ENCODE measurements at places on chromosomes 6 and 20.

DNA sequence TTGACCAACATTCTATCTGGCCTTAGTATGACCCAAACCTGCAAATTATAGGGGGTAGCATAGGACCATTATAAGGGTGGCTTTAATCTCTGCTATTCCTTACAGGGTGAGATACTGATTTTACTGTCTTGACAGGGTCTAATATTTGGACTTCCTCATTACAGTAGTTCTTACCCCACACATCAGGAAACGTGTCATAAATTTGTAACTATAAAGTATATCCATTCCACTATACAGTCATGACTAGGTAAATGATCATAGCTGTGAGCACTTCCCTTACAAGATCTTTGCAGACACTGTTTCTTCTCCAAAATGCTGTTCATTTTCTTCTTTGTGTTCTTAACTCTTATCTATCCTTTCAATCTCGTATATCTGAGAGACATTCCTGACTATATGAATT, 518.7 kb upstream of the RNF217 start:
- DNase-seq = no peak

GRCh38 chr6:134097114-134097707, 44.8 kb upstream of the SLC2A12 start:
- DNase-seq = peak; percentile 83

- DNase-seq = no peak
Observed at GRCh38 chr6:99602520-99603420, 3.9 kb upstream of the PRDM13 start.

GRCh38 chr6:15495375-15495901, 167.4 kb downstream of the DTNBP1 start:
- no peak for DNase-seq

GRCh38 chr6:110207652-110208051, 27.4 kb downstream of the CDC40 start:
- DNase-seq = no peak

GRCh38 chr6:15183979-15184378, 61.9 kb upstream of the JARID2 start:
- DNase-seq = no peak

DNA sequence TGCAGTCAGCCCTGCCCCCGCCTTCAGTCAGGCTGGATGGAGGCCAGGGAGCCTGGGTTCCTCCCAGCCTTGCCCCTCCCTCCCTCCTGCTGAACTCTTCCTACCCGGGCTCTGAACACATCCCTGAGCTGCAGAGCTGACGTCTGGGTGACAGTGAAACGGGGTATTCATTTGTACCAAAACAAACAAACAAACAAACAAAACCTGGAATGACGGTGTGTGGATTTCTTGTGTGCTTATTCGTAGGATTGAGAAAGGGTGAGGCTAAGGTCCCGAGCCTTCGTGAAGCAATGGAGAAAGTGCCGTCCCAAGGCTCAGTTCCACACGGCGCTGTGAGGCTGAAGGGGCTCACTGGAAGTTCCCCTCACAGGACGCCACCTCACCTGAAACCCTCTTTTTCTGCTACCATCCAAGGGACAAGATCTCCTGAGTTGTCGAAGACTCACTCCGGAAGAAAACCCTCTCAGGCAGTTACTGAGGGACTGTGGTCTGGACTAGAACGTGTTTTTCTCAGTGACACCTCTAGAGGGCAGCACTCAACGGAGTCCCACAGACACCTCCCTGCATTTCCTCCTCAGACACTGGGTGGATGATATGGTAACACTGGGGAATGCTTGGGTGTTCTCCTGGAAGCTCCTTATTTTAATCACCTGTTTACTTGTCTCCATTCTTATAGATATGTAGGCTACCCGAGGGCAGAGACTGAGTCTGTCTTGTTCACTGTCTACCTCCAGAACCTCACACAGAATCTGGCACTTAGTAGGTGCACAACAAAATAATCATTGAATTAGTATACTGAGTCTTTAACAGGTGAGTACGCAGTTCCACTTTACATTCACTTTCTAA, 27.3 kb downstream of the GSTA3 start:
- DNase-seq = peak; percentile 68

DNA sequence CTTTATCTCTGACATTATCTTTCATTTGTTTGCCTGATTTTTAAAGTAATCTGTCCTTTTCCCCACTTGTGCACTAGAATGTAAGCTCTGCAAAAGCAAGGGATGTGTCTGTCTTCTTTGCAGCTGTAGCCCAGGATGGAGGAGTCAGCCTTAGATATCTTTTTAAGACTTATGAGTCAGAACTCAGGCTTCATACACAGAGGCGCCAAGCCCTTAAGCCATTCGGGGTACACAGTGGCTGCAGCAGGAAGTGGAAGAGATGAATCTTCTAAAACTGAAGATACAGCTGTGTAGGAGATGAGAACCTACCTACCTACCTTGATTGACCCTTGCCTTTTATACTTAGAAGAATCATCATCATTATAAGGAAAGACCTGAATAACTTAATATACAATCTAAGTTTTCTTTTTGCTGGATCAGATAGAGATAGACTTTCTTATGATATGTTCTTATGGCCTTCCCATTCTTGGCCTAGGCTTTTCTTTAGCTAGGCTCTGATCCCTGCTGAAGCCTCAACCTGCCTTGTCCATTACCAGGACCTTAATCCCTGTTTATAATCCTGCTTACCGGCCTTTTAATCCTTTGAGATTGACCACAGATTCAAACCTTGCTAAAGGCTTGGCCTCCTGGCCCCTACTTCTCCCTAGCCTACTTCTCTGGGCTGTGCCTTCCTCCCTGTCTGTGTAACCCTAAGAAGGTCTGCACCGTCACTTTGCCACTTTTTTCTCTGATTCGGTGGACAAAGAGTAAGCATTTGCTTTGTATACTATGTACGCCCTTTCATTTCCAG, 304.5 kb downstream of the PRL start:
- no peak for DNase-seq

DNA sequence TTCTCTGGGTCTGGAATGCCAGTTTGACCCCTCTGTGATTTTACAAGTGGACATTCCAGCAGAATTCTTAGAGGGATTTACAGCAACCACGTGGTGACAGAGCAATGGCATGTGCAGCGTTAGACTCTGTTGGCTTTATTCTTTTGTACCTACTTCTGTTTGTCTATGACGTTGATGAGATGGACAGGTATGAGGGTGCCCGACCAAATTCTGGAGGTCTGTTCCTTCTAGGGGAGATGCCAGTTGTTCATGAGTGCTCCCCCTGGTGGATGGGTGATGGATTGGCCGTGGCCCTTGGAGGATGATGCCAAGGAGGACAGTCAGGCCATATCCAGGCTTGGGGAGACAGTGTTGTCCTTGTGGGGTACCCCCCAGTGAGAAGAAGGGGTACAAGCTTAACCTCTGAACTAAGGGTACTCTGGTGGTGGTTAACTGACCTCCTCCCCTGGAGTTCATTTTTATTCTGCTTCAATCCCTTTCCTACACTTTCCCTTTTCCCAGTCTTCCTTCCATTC, 198.6 kb downstream of the DTNBP1 start:
- DNase-seq = no peak

- no peak for DNase-seq
Observed at GRCh38 chr20:51434580-51435247, 107.8 kb downstream of the NFATC2 start.

DNA sequence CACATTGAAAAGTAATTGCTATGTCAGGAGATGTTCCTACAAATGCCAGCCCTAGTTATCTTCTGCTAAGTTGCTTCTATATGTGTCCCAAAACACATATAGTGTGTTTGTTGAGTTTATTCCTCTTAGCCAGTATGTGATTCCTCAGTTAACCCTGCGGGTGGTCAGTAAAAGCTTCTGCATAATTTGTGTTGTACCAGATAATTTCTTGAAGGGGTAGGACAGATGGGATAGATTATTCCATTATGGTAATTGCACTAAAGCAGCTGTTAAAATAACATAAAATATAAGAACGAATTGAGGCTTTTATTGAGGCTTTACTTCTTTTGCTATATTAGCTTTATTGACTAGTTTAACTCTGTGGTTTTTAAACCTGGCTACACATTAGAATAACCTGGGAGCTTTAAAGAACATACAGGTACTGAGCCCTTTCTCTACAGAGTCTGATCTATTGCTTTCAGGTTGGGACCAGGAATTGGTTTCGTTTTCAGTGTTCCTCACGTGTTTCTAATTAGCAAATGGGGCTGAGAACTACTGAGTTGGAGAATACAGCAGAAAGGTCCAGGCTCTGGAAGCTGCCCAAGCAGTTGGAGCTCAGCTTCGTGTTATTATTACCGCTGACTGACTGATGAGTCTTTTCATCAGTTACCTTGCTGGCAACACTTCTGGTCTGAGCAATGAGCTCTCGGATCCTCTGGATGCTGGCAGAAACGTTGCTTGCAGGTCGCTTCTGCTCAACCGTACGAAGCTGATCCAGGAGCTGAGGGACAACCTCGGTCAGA, 56.9 kb downstream of the FAM229B start:
- DNase-seq = peak; percentile 75

DNA sequence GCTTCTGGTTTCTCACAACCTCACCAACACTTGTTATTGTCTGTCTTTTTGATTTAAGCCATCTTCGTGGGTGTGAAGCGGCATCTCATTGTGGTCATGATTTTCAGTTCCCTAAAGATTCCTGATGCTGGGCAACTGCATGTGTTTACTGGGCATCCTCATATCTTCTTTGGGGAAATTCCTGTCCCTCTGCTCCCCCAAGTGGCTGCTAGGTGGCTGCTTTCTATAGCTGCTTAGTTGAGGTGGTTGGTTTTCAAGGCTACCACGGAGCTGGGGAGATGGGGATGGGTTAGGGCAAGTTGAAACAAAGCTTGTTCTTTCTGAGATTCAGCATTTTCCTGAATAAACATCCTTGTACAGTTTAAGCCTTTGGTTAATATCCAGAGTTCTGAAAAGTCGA, 403.9 kb upstream of the SULF2 start:
- peak; percentile 42 for DNase-seq

GRCh38 chr6:134757911-134758361, 192.0 kb downstream of the ALDH8A1 start:
- no peak for DNase-seq

DNA sequence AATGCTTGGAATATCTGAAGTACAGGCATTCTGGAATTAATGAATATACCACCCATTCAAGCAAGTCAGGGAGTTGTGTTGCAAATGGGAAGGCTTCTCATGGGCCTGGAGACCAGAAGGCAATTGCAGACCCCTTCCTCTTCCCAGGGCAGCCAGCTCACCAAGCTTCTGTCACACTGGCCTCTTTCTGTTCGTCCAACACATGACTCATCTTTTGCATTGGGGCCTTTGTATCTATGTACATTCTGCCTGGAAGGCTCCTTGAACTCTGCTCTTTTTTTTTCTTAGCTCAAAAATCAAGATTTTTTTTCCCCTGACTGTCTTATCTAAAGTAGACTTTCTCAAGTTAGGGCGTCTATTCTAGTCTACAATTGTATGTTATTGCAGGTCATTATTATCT, 132.9 kb upstream of the MYLIP start:
- no peak for DNase-seq

DNA sequence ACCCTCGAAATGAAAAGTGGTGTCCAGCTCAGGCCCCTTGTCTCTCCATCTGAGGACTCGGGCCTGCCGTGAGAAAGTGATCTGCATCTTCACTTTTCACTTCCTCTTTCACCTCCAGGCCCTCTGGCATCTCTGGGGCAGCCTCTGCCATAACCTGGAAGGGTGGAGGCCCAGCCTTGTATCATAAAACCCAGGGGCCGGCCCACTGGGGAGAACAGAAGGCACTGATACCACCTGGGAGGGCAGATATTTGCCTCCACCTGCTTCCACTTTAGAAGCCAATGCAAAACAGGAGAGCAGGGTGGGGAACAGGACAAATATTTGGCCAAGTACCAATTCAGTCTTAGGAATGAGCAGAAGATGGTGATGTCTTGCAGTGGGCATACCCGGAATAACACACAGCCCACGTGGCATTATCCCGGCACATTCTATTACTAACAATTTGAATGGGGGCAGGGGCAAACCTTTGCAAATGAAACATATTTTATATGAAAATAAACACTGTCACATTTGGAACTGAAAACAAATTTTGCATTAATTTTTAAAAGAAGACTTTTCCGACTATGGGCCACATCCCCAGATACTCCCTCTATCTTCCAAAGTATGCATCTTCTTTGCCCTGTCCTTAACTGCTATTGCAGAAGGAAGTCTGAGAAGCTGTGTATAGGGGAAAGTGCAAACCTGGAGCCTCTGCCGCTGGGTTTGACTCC, 69.2 kb upstream of the TBC1D7 start:
- DNase-seq = peak; percentile 91

- DNase-seq = no peak
Observed at GRCh38 chr6:85580878-85581267, 12.8 kb downstream of the SNX14 start.
